ENCODE measurements at places on chromosomes 2 and 18.
A peak's percentile ranks its signal among the peaks of the same experiment; 100 is the strongest.

GRCh38 chr2:79909521-79909920, 395.0 kb downstream of the LRRTM1 start:
- DNase-seq, result no peak

DNA sequence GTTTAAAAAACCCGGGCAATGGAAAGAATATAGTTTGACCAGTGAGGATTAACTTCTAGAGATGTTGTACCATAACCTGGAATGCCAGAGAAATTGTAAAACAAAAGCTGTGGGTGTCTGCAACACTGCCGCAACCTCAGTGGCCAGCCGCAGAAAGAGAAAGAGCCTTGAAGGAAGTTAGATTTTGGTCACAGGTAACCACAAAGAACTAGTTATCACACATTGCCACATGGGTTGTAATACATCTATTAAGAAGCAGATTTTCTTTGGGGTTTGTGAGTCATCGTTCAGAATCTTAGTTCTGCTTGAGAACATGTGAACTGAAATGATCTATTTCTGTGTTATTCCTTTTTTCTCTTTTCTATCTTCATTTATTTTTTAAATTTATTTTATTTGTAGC, 222.9 kb upstream of the AGAP1 start:
- DNase-seq, result peak; percentile 82

DNA sequence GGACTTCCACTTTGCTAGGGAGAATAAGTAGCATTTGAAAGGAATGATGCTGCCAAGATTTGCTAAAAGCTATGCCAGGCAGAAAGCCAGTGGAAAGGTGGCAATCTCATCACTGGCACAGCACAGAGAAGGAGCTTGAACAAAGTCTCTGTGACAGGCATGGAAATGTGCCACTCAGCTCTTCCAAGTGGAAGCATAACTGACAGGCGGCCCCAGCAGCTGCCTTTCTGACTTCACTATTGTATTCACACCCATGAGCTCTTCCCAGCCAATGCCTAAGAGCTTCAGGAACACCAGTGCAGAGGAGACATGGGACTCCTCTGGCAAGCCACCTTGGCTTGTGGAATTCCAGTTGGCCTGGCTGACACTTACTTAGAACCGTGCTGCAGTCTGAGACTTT, 134.6 kb upstream of the REG3G start:
- DNase-seq, result no peak

DNA sequence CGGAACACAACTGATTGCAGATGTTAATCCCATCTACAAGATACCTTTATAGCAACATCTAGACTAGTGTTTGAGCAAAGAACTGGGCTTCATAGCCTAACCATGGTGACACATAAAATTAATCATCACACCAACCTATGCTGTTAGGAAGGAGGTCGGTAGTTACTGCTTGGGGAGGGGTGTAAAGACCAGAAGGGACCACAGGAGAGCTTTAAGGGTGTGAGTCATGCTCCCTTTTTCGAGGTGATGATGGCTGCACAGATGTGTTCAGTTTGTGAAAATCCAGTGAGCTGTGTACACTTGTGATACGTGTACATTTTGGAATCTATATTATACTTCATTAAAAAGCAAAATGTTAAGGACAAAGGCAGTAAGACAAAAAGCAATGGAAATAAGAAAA, 4.6 kb upstream of the SEH1L start:
- no peak for DNase-seq

GRCh38 chr2:197799068-197799467, 5.3 kb upstream of the PLCL1 start:
- no peak for DNase-seq

- DNase-seq, result no peak
These were observed 4.7 kb downstream of the DGKD start for GRCh38 chr2:233358947-233359346.

DNA sequence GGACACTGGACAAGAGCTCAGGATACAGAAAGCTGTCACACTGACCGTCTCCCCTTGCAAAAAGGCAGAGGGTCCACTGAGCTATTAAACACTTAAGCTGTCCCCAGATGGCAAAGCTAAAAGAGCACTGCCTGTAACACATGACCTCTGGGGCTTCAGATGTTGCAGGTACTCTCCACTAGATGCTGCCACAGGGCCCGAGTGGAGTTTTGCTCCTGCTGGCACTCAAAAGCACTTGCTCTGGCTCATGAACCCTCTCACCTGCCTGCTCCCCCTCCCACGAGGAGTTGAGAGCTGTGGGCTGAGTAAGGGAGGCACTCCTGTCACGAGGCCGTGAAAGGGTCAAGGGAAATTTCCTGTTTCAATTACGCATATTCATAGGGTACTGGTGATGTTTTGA, 227.9 kb downstream of the PRKCE start:
- DNase-seq, result no peak
